ENCODE measurements at places on chromosomes 6 and 20.

DNA sequence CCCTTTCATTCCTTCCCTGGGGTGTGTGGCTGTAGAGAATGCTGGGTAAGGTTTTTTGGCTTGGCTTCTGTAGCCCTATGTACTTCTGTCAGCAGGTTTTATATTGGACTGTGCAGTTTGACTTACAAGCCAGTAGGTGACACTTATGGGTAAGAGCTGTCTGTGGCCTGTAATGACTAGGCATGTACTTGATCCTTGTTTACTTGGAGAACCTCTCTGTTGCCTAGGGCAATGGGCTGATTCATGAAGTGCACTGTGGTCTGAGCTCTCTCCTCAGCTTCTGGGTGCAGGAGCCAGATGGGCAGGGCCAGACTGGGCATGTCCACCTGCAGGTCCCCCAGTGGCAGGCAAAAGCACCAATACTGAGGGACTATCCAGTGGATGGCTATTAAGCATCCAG lies 544.6 kb downstream of the ADGRB3 start:
- no peak for DNase-seq

- no peak for DNase-seq
Measured at GRCh38 chr6:6697620-6698019, 109.1 kb downstream of the LY86 start.

DNA sequence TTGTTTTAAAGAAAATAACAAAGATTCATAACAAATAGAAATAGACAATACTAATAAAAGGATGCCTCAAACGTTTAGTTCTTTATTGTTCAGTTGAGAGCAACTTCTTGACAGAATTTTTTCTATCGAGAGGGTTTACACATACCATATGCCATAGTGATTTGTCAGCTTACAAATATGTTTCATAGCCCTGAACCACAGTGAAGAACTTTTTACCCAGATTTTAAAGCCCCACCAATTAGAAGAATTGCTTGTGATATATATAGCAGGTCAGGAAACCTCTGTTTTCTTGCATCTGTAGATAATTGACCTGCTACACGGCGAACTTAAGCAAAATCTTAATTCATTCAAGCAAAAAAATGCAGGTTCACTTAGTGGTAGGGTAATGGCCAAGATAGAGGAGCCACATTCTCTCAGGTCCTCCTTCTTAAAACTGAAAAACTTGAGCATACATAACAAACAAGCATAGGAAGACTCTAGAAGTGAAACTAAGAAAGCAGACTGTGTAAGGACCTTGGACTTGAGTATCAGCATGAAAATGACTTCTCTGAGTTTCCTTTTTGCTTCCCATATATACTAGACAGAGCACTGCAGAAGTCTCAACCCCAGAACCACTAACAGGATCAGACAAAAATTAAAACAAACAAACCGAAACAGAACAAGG lies 39.5 kb downstream of the CRISP1 start:
- DNase-seq, result no peak

DNA sequence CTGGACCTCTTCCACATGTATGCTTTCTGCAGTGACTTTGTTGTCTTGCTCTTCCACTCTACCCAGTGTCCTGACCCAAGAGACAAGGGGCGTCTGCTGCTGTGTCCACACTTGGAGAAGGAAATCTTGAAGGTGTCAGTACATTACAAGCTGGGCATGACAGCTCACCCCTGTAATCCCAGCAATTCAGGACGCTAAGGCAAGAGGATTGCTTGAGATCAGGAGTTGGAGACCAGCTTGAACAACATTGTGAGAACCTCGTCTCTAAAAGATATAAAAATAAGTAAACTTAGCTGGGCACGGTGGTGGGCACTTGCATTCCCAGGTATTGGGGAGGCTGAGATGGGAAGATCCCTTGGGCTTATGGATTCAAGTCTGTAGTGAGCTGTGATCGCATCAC lies 5.8 kb upstream of the HLA-B start:
- no peak for DNase-seq

GRCh38 chr6:131819572-131820124 lies 11.8 kb downstream of the ENPP1 start:
- no peak for DNase-seq

DNA sequence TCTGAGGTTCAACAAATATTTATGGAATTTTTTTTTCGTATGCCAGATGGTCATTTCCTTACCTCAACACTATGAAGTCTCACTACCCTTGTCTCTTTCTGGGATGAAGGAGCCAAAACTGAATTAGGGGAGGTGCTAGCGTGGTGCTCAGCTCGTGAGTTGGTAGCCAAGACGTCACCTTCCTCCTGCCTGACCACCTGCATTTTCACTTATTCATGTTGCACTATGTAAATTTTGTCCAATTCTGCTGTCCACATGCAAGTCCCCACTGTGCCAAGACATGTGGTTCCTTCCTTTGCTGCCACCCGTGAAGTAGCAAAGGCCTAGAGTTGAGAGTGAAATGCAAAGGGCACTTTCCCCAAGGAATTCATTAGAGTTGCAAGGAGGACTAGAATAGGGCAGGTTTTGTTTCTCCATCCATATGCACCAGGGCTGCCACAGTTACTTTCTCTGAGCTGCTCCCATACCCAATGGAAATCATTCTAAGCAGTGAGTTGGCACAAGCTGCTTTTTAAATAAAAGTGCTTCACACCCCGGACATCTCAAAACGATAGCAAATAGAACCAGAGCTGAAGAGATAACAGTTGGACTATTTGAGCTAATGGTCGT lies 591.3 kb upstream of the NOX3 start:
- DNase-seq, result no peak

DNA sequence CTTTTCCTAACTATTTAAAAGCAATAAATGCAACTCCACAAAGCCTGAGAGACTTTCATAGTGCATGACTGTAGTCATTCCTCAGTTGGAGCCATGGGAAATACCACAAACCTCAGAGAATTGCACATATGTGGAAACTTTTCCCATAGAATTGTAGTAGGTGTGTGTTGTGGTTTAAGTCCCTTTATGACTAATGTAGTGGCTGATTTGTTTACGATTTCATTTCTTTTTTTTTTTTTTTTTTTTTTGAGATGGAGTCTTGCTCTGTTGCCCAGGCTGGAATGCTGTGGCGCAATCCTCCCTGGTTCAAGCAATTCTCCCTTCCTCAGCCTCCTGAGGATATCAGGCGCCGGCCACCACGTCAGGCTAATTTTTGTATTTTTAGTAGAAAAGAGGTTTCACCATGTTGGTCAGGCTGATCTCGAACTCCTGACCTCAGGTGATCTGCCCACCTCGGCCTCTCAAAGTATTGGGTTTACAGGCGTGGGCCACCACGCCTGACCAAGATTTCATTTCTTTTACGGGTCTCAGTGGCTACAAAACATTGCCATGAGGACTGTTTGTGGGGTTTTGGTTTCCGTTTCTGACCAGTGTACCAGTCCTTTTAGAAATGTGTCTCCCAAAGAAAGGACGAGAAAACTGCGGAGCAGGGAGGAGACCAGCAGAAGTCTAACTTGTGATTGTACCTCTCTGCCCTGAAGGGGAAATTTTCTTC lies 212.1 kb upstream of the MARCKS start:
- peak; percentile 48 for DNase-seq

GRCh38 chr6:168666170-168666569 lies 225.2 kb downstream of the SMOC2 start:
- DNase-seq, result no peak

DNA sequence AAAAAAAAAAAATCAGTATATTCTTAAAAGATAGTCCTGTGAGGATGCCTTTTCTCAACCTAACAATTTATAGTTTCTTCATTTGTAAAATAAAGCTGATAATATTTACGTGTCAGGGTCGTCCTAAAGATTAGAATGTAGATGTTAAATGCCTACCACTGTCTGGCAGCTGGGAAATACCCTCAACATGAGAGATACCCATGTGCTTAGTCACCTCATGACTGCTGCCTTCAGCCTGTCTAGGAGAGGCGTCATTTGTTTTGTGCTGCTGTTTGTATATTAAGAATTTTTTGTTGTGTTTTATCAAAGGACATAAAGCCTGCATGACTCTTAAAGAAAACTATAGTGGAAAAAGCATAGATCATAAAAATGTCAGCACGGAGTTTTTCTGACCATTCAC lies 9.5 kb downstream of the FAM120B start:
- no peak for DNase-seq

DNA sequence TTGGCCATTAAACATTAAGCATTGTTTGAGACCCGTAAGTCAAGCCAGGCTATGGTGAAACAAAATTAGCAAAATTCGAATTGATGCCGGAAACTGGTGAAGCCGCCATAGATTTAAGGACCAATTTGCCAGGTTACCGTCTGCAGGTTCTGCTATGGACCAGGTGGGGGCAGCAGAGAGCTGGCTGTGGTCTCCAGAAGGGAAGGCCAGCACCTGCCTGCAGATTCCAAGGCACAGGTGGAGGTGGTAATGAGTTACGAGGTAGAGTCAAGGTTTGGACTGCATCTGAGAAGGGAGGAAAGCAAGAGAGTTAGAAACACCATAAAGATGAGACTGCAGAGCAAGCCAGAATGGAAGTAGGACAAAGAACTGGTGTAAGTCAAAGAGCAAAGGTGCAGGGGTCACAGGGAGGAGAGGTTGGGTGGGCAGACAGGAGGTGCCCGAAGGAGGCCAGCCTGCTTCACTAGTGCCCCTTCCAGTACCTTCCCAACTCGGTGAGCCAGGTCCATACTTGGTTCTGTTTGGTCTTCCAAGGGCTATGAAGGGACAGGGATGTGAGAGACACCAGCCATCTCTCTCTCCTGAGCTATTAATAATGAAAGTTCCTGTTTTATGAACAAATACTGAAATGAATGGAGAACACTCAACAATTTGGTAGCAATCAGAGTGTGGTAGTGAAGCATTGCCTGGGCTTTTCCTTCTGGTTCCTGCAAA lies 131.6 kb upstream of the ESR1 start:
- DNase-seq, result peak; percentile 30

DNA sequence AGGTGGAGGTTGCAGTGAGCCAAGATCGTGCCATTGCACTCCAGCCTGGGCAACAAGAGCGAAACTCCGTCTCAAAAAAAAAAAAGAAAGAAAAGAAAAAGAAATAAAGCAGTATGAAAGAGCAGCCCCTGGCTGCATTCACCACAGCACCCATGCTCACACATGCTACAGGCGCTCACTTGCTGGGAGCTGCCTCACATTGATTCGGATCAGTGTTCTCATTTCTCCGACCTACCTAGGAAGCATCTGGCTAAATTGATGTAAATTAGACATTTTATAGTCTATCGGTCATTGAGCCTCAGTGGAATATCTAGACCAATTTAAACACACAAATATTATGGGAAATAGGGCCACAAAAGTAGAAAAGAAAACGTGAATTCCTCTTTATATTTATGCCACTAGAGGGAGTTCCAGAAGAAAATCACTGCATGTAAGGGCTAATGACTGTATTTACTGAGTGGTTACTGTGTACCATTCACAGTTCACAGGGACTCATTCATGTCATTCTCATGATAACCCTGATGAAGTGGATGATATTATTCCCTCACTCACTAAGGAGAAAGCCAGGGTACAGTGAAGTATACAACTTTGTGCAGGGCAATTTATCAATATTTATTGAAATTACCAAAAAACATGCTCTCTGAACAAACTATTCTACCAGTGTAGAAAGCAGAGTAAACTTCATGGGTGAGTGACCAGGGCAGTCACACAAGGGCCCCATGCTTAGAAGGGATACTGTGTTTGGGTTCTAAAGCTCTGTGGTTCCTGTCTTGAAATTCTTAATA lies 5.3 kb upstream of the MOG start:
- peak; percentile 56 for DNase-seq

- no peak for DNase-seq
Measured at GRCh38 chr6:137581019-137581707, 87.0 kb upstream of the OLIG3 start.

DNA sequence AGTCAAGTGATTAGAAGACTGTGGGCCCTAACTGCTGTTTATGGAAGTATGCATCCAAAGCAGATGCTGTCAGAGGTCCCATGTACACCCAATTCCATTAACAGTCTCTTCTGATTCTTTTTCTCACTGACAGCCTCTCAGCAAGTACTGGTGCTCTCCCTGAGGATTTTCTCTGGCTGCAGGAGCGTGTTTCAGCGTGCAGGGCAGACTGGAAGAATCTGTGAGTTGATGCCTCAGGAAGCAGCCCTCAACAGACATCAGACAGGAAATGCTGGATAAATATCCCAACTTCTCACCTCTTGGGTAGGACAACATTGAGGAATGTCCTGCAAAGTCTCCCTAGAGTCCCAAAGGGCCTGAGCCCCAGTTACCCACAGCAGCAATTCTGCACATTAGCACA lies 40.8 kb downstream of the ANKEF1 start:
- DNase-seq, result no peak

- peak; percentile 98 for DNase-seq
Measured at GRCh38 chr20:47379433-47380150, 23.1 kb upstream of the ZMYND8 start.

DNA sequence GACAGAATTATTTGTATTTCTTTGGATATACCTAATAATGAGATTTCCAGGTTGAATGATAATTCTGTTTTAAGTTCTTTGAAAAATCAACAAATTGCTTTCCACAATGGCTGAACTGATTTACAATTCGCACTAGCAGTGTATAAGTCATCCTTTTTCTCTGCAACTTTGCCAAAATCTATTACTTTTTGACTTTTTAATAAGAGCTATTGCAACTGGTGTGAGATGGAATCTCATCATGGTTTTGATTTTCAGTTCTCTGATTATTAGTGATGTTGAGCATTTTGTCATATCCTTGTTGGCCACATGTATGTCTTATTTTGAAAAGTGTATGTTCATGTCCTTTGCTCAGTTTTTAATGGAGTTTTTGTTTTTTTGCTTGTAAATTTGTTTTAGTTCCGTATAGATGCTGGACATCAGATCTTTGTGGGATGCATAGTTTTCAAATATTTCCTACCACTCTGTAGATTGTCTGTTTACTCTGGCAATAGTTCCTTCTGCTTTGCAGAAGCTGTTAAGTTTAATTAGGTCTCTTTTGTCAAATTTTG lies 409.8 kb upstream of the CITED2 start:
- no peak for DNase-seq

- DNase-seq, result no peak
Measured at GRCh38 chr6:53244399-53244931, 95.8 kb upstream of the GCM1 start.

DNA sequence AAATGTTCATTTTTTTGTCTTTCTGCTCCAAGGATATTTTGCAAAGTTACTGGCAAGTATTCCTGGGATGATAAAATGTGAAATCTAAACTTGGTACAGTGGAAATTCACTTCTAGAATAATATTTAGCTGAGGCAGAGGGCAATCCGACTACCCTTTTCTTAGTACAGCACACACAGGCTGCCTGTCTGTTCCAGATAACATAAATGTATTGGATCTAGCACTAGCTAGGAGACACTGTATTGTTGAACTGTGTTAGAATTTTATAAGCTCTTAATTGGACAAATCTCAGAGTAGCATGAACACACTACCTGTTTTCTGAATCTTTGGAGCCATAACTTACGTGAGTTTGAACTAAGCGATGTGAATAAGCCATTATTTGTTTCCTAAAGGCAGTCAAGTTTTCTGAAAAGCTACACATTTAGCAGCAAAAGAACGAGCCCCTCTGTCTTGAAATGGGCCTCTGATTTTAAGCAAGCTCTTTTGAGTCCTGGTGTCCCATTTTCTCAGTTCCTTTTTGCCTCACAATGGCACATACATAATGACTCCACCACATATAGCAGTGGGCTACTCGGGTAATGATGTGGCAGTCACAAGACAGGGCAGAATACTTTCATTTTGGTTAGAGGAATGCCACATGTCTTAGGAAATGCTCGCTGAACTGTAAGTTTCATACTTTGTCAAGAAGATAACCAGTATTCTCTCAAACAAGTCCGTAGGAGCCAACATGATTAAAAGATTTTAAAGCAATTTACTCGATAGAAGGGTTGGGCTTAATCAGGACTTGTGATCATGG lies 116.5 kb upstream of the ESR1 start:
- DNase-seq, result no peak

Measured in HTR-8/SVneo (cell line).